ENCODE measurements at places on chromosomes 3 and 15. TPM values are rescaled to one million over a fixed set of nuclear protein-coding genes. Genes with fewer than 3 reads are reported as not detected.

The EHHADH gene
- 7.9 TPM for total RNA-seq

The ACTRT3 gene
- total RNA-seq, result 3.7 TPM

The GLDN gene
- total RNA-seq, result 0.30 TPM

The GOLGA6L10 gene
- total RNA-seq, result under 0.01 TPM

The P2RY14 gene
- total RNA-seq, result not detected

The FANCD2OS gene
- total RNA-seq, result not detected

The SLC12A1 gene
- total RNA-seq, result not detected

The SKOR1 gene
- total RNA-seq, result not detected

Measured in bronchus fibroblast of lung (primary cell).